ENCODE measurements at places on chromosomes 1 and 21.
A peak's percentile ranks its signal among the peaks of the same experiment; 100 is the strongest.

- no peak for DNase-seq
Observed at GRCh38 chr1:95236784-95237575, 3.0 kb downstream of the RWDD3 start.

GRCh38 chr1:92079441-92079840, 704 bp upstream of the BTBD8 start:
- no peak for DNase-seq

DNA sequence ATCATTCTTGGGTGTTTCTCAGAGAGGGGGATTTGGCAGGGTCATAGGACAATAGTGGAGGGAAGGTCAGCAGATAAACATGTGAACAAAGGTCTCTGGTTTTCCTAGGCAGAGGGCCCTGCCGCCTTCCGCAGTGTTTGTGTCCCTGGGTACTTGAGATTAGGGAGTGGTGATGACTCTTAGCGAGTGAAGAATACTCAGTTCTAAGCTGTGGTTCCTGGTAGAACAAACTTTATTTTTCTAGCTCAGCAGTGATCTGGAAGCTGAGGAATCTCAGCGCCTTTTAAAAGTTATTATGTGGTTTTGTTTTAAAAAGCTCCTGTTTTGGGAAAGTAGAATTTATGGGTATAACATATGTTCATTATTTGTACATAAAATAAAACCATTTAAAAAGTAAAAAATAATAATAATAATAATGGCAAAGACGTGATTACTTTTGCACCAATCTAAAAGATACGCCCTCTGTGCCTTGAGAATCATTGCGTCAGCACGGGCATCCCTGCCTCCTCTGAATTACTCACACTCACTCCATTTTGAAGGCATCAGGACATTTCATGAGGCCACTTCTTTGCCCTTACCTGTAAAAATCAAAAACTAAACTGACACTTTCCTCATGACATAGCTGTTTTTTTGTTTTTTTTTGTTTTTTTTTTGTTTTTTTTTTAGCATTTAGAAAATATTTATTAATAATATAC, 29.7 kb upstream of the TNFRSF1B start:
- no peak for DNase-seq

DNA sequence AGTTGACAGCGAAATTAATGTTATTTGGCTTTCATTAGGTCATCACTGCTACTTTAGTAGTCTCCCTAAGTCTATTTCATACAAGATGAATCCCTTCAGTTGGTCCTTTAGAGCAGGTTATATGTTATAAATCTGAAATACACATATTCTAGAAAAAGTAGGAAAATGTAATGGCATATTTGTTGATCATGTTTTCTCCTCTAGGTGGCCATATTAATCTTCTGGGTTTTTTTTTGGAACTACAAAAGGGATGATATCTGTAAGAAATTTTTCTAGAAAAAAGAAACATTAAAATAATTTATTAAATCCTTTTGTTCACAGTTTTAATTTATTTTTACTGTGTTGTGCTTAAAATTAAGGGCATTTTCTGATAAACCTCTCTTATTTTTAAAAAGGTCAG, 87.9 kb downstream of the SYT14 start:
- DNase-seq: no peak

GRCh38 chr21:29102791-29103257, 27.6 kb upstream of the MAP3K7CL start:
- DNase-seq: no peak

GRCh38 chr1:66732407-66733166, 19.7 kb upstream of the DYNLT5 start:
- no peak for DNase-seq

DNA sequence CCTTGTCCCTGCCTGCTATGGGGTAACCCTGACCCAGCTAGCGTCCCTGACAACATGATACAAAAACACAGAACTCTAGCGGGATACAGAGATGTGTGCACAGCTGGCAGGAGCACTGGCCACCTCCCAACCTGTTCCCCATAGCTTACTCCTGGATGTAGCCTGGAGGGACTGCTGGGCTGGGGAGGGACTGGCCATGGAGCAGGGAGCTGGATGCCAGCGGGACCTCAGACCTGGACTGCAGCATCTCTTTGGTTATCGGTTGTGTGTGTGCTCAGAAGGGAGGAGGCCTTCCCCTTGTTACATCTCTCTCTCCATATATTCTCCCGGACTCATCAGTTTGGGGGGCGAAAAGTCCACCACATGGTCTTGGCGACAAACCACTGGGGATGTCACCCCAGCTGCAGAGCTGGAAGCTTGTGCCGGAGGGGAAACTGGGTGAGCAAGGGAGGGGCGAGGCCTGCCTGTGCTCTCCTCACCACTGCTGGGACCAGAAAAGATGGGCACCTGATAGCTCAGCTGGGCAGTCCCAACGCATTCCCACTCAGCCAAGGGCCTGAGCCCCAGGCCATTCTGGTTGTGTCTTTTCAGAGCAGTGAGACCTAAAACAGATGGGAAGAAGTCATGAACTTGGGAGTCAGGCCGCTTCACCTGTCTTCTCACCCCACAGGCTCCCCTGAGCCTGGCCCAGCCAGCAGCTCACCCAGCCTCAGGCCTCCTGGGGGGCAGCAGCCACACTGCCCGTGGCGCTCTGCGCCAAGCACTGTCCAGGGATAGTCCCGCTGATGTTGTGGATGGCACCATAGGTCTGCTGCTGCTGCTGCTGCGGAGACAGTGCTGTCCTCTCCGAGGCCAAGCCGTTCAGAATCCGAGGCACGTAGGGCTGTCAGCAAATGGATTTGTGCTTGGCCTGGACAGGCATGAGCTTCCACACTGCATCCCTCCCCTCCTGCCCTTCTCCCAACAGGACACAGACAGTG, 35.6 kb downstream of the TMEM63A start:
- DNase-seq: no peak

DNA sequence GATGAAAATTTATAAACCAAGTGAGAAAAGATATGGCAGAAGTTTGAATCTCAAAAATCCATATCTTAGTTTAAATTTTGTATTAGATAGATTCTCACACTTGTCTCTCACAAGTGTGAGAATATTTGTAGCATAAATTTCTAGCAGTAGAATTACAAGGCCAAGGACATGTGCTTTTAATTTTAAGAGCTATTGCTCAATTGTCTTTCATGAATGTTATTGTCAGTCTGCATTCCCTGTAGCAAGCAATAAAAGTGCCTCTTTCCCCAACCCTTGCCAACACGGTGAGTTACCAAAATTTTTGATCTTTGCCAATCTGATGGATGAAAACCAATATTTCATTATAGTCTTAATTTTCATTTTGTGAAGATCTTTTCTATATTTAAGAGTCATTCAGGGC, 64.0 kb downstream of the CTH start:
- no peak for DNase-seq

GRCh38 chr1:202599669-202600431, 110.4 kb downstream of the SYT2 start:
- peak; percentile 41 for DNase-seq

DNA sequence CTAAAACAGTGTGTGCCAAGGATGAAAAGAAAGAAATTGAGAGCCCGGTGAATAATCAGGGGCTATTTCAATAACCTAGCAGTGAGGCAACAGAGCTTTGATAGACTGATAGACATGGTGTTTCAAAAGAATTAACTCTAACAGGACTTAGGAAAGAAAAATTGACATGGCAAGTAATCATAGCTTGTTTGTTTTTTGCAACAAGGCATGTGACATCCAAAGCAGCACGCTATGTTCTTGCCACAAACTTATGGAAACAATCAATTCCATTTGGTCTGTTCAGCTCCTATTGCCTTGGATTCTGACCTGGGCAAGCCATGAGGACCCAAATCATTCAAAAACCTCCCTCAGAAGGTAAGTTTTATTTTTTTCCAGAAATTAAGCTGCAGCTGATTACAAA, 608.5 kb downstream of the SMYD3 start:
- DNase-seq: no peak

DNA sequence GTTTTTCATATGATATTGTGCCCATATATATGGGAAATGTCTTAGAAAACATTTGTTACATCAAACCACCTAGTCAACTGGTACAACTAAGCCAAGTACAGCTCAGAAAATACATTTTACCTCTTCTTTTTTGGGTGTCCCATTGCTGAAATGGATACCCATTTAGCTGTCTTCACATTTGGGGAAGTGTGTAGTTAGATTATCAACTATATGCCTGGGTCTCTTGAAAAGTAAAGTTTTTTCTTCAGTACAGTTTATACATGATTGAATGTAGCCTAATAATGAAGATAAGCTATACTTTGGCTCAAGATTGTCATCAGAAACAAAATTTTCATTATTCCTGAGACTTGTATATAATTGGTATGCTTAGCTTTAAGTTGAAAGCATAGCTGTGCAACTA, 2.0 kb downstream of the AGO3 start:
- DNase-seq: no peak

- DNase-seq: peak; percentile 75
Observed at GRCh38 chr21:39564200-39564599, 48.5 kb upstream of the B3GALT5 start.

DNA sequence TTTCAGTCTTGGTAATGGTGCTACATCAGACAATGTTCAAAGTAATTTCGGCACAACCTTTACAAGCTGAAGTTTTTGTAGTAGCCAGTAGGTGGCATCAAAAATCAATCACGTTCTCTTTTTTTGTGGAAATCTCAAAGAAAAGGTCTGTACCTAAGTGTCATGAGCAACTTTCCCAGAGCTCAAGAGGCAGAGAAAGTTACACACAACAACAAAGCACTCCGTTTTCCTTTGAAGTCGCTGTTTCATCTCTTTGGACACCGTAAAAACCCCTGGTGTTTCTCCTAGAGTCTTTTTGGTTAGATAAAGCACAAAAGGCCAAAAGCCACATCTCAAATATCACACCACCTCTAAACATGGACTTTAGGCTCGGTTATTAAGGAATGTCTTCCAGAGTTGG, 131.6 kb downstream of the LHX8 start:
- DNase-seq: peak; percentile 32

- no peak for DNase-seq
Observed at GRCh38 chr1:237717106-237717505, 173.6 kb downstream of the ZP4 start.

DNA sequence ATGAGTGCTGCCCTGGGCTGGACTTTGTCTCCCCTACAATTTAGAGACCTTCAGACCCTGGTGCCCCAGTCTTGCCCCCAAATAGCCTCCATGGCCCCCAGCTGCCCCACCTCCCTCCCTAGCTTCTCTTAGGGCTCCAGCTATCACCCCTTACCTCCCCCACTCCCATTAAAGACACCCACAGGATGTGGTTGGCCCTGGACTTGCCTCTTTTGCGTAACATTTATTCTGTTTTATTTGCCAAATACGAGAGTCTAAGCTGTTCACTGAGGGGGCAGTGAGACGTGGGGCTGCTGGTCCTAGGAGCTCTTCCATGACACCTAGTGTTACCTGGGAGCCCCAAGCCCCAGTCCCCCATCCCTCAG, 4.5 kb downstream of the ZC3H12A start:
- DNase-seq: no peak

DNA sequence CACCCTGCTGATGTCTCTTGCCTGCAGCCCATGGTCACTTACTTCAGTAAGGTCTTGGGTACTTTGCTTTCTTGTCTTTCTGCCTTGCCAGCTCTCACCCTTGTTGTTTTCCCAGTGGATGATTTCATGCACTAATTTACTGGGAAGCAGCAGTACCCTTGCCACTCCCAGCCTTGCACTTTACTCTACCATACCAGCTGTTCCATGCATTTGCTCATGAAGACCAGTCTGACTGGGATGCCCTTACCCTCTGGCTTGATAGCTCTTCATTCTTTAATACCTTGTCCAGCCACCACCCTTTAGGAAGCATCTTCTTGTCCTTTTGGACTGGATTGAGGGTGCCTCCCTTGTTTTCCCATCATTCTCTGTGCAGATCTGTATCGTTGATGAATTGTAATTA, 28.3 kb downstream of the CDC14A start:
- no peak for DNase-seq

DNA sequence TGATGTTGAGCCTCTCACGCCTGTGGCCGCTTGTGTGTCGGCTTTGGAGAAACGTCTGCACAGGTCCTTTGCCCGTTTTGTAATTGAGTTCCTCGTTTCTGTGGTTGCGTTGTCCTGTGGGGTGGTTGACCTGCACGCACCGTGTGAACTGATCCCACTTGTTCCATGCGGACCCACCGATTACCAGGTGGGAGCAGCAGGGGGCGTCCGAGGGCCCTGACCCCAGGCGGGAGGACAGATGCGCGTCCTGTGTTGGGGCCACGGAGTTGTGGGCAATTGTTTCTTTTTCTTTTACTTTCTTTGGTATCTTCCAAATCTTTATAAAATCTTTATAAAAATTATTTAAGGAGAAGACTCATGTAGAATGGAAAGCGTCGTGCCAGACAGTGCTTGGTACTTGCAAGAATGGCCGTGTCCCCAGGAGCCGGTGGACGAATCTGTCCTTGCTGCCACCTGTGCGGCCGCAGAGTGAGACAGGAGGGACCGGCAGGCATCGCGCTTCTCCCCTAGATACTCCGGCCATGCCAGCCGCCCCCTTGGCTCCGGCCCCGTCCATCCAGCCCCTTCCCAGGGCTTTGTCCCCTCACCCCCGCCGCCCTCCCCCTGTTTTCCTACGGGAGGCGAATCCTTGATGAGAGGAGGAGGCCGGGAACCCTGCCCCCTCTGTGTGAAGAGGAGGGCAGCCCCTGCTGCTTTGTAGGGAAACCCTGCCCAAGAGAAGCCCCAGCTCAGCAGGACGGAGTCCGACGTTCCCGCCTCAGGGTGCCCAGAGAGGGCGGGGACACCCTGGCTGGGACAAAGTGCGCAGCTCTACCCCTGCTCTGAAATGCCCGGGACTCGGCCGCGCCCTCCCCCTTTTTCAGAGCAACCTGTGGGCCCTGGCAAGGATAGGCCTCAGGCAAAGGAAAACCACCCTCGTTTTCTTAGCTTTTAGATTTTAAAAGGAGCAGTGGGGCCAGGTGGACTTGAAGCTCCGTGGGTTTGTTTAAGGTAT, 41.7 kb downstream of the PRKCZ start:
- DNase-seq: peak; percentile 35

GRCh38 chr21:36605426-36605825, 93.5 kb upstream of the SIM2 start:
- DNase-seq: no peak

DNA sequence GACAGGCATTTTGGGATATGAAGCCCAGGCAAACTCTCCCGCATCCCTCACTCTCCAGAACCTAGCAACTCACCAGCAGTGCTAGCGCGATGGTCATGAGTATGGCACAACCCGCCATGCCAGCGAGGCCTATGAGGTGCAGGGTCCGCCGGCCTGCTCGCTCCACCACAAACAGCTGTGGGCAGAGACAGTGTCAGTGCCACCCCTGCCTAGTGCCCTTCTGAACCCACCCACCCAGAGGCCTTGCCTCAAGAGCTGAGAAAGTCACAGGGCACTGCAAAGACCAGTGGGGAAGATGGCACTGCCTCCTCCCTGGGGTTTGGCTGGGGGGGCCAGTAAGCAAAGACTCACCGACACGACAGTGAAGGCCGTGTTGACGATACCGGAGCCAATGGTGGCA, 29.8 kb downstream of the SLC2A1 start:
- DNase-seq: no peak

- no peak for DNase-seq
Observed at GRCh38 chr1:10338611-10339010, 60.3 kb upstream of the PGD start.

Data from body of pancreas (tissue), 4 donors.